Stimulated activated CD8-positive, alpha-beta memory T cell treated with anti-CD3 and anti-CD28 coated beads, Interleukin-15, amount 100 ng/mL, for 1 hour (primary cell): ENCODE measurements at places on chromosomes 3 and 15.

DNA sequence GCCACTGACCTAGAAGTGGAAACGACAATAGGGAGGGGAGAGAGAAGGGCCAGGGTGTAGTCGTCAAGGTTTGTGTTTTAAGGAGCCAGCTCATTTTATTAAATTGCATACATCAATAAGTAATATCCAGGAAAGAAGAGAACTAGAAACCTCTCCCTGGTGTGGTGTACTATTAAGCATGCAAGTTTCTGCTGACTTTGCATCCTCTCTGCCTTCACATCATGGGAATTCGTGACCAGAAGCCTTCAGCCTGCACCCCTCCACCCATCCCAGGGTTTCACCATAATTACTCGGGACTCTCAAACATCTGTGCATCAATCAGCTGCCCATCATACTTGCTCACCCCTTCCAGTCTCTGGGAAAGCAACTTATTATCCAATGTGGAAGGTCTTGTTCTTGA, 70.9 kb upstream of the UBE3A start:
- DNase-seq = no peak

DNA sequence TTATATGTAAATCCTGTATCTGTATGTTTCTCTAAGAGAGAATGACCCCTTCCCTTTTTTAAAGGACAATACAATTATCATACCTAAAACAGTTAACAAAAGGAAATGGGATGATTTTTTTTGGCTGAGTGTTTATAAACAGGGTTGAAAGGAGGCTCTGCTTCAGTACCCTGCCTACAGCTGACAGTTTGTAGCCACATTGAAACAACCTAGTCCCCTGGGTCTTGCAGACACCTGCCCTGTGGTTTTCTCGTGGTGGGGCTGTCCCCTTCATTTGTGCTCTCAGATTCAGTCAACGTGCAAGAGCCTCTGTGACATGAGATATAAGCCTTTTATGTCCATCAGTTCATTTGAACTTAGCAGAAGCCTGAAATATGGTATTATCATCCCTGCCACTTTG, 2.3 kb upstream of the HMCES start:
- DNase-seq = no peak

GRCh38 chr3:194089357-194090177, 46.4 kb upstream of the HES1 start:
- no peak for DNase-seq

- no peak for DNase-seq
These were observed 292.3 kb upstream of the STT3B start for GRCh38 chr3:31240466-31240865.

- no peak for DNase-seq
These were observed 68.9 kb upstream of the PCSK6 start for GRCh38 chr15:101558221-101558941.

DNA sequence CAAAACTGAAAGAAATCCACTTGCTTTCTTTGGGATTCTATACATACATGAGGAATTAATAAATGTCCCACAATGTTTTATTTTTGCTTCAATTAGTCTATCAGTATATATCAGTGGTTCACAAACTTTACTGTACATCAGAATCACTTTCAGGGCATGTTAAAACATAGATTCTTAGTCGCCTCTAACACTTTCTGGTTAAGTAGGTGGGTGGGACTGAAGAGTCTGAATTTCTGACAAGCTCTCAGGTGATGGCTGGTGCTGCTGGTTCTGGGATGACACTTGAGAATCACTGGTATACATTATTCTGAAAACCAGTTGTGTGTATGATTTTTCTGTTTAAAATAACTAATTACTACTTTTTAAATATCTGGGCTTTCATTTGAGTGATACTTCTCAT, 393.3 kb downstream of the TBC1D5 start:
- DNase-seq = no peak

GRCh38 chr3:120448756-120449155, 2.0 kb downstream of the FSTL1 start:
- DNase-seq = no peak

GRCh38 chr15:75327005-75327404, 8.9 kb upstream of the COMMD4 start:
- DNase-seq = no peak

DNA sequence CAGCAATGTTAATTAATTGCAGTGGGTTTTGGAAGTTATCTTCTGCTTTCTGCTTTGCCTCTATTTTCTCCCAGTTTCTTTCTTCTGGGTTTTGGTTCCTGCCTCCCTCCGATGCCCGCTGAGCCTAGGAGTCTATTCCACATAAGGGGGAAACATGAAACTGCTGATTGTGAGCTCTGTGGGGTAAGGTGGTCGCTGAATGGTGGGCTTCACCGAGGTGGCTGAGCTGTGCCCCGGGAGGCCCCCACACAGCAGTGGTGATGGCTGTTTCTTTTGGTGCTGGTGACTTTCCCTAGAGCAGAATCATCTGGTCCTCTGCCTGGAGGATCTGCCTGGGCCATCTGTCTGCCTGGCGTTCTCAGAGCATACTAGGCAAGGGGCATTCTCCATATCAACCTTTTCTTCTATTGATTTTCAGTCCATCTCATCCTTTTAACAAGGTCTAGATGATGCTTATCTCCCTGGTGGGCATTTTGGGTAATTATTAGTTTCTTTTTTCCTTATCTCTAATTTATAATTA, 68.8 kb upstream of the ATP2B2 start:
- DNase-seq = no peak

DNA sequence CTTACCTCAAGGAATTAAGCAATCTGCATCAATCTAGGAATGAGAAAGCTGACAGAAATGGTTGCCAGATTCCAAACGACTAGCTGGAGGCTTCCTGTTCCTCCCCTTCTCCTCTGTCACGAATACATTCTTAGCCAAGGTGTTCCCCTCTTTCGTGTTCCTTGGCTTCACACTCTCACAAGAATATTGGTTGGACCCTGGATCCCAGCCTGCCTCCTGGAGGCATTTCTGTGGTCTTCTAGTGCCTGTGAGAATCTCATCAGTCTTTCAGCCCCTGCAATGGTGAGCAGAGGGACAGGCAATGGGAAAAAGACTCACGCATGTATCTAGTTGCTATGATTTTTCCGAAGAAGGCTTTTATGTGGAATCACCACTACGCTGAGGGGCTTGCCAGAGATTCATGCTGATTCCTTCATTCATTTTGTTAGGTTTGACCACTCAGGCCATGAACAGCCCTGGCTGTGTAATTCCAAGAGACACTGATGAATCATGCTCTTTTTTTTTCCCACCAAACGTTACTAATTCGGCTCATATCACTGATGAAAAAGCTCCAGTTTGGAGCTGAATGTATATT, 1.6 kb upstream of the P3H2 start:
- DNase-seq = no peak

DNA sequence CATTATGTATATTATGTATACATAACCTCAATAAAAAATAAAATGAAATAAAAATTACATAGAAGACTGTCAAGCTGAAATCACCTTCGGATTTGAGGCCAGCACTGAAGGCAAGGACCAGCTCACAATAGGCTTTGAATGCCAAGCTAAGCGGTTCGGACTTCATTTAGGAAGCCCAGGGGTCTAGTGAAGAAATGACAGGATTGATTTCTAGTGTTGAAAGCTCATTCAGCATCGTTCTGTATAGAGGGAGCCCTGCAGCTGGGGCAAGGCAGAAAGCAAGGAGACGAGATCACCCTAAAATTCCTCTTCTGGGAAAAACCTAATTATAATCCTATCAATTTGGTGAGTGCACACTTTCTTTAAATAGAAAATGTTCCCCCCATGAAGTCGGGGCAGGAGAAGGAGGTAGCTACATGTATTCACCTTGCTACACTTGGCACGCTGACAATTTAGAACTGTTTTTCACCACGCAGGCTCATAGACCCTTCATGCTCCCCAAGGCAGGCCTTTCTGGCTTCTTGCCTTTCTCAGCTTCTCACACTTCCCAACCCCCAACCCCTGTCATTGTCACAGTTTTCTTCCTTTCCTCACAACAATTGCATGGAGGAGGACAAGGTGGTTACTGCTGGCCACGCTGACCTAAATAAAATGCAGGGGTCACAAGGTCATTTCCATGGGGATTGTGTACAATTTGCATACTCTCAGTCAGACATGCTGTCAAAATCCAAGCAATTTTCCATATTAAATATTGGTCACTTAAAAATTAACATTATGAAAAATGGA, 44.4 kb upstream of the SSR3 start:
- DNase-seq = no peak

DNA sequence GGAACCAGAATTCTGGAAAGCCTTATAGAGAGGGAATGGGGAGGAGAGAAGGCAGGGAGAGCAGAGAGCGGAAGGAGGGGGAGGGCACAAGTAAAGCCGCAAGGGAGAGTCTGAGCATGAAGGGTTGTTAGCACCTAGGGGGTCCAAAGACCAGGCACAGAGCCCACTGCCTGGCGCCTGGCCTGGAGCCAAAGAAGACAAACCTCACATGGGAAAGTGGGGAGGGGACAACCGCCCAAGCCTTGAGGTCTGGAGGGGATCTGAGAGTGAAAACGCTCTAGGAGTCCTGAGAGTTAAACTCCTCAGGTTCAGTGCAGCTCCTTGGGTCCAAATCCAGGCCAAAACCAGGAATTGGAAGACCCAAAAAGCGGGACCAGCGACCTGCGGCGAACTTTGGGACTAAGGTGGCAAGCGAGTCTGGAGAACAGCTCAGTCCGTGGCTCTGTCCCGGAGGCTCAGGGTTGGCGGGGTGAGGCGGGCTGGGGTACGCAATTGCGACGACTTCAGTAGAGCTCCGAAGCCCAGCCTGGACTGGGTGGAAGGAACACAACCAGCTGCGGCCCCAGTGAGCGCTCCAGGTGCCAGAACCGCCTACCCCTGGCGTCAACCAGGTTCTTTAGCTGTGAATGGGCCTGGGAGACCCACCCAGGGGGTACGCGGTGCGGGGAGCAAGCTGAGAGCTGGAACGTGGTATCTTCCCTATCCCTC, 807 bp upstream of the INAFM2 start:
- no peak for DNase-seq

DNA sequence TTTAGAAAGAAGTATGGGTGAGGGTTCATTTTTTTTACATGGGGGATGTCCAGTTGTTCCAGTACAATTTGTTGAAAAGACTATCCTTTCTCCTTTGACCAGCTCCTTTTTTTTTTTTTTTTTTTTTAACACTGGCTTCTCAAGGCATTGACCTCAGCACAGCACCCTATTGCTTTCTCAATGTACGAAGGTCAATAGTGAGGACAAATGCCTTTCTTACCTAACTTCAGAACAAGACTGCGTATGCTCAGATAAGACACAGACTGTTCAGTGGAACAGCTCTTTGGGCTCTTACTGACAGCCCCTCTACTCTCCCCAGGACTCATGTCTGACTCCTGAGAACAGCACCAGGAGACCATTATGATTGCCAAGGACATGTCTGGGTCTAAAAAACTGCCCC, 10.4 kb upstream of the CILP start:
- DNase-seq = no peak

GRCh38 chr3:15325228-15325627, 7.2 kb downstream of the SH3BP5 start:
- DNase-seq = no peak

GRCh38 chr3:109887293-109887692, 549.9 kb upstream of the DPPA4 start:
- no peak for DNase-seq

DNA sequence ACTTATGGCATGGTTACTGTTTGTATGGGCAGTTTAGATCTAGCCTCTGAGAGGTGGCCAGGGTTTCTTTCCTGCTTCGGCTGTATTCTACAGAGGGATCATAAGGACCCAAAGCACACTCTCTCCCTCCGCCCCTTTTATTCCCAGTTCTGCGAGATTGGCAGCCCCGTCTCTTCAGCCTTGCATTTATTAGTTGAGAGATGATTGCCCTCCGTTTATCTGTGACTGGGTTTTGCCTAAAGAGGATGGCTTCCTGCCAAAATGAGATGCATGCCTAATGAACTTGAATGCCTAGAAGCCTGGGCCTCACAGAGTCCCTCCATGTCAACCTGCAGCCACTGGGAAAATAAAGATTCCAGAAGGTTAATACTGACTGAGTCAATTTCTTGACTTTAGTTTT, 97.1 kb upstream of the CHL1 start:
- no peak for DNase-seq

GRCh38 chr3:133832802-133833144, 27.2 kb downstream of the SRPRB start:
- no peak for DNase-seq

DNA sequence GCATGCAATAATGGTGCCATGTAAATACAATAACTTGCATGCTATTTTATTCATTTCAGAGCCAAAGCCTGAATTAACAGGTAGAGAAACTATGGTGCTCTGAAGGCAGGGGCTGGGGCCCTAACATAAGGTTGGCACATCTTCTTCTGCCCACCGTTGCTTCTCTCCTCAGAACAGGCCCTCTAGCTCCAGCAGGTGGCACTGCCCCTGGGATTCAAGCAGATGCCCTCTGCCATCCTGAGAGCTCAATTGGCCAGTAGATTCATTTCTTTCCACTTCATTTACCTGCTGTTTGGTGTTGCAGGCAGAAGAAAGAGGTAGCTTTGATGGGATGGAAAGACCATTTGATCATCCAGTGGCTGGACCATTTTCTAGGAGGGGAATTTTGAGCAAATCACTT, 130.5 kb downstream of the FOXB1 start:
- no peak for DNase-seq

GRCh38 chr3:186189492-186189891, 80.6 kb upstream of the ETV5 start:
- DNase-seq = no peak

GRCh38 chr3:33773637-33774036, 24.8 kb upstream of the PDCD6IP start:
- no peak for DNase-seq

DNA sequence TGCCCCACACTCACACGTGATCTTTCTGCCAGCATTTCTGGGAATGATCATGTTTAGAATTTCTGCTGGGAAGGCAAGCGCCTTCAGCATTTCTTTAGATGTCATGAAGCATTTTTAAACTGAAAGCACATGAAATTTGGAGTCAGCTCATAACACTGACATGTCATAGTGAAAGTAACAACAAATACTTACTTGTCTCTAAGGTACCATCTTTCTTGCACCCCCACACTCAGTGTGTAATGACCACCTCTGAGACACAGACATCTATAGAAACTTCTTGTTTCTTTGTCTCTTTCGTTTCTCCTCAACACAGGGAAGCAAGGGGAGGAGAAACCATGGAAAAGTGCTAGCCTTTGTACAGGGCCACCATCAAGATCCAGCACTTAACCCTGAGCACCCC, 171.7 kb downstream of the RORA start:
- DNase-seq = no peak

DNA sequence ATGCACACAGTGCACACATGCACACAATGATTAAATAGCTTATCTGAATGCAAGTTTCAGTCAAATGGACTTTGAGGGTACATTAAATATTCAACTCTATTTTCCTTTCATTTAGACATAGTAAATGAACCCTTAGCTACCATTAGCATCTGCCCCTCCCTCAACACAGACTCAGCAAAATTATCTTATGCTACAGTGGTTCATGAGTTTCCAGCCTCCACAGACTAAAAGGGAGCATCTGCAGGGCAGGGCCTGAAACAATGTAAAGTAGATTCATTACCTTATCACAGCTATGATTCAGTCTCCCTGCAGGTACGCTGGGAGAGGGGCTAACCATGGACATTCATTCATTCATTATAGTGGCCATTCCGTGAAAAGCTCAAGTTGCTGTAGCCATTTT, 329.1 kb downstream of the VGLL3 start:
- no peak for DNase-seq

- DNase-seq = no peak
These were observed 299.3 kb upstream of the LYSMD4 start for GRCh38 chr15:100032358-100033085.
